Heart right ventricle (tissue), 16 donors: ENCODE measurements at places on chromosomes 5 and 9. TPM values are rescaled to one million over a fixed set of nuclear protein-coding genes. Genes with fewer than 3 reads are reported as not detected.

PLK2 gene
- total RNA-seq, result 89.5 TPM

SEMA6A gene
- total RNA-seq, result 9.5 TPM

- DNase-seq, result no peak
- H3K27me3 ChIP-seq, result no peaks in the 10 kb centered on the region
Measured at GRCh38 chr5:178235588-178235974, 3.0 kb upstream of the PHYKPL start.

GRCh38 chr9:133171161-133171961 is 7.6 kb upstream of the GBGT1 start:
- no peak overlapping the region for H3K27ac ChIP-seq
- H3K4me1 ChIP-seq, result no peaks in the 10 kb centered on the region

DNA sequence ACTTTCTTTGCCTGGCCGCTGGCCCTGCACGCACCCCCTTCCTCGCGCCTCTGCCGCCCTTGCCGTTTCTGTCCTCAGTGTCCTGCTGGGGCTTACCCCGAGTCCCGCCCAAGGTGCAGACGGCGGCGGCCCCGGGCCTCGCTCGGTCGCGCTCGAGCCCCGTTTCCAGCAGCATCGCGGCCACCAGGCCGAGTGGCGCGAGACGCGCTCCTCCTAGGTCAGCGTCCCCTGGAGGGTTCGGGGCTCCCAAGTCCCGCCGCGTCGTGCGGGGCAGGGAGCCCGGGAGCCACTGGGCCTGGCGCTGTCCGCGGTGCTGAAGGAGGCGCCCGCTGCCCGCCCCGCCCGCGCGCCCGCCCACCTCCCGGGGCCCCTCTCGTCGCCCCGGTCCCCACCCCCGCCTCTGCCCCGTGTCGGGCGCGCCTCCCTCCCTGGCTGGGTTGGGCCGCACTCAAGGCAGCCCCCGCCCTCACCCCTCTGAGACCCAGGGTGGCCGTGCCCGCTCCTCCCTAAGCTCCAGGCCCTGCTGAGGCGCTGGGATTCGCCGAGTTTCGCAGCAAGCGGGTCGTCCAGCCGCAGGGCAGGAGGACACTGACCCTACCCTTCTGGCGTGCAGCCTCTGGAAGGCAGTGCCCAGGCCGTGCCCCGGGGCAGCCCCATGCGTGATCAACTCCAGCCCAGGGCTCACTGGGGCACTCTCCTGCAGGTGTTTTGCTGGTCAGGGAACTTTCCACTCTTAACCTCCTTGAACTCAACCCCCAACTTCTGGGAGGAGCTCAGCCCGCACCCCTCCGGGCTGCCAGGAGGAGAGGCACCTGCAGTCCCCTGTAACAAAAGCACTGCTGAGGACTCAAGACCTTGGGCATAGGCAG is at the start of gene LHX3:
TSS of gene LHX3 (minus strand) at position 291 of the 869 bp plus-strand sequence. CDS start at position 175, 116 bp downstream.
- peaks cover 57% of the 10 kb centered on the region for H3K27me3 ChIP-seq
- H3K4me1 ChIP-seq, result no peaks in the 10 kb centered on the region
- H3K36me3 ChIP-seq, result no peaks in the 10 kb centered on the region
- no peak within 1 kb of the TSS for H3K4me3 ChIP-seq
- DNase-seq, result no peak

GRCh38 chr5:80884929-80885328 is 75.2 kb upstream of the RASGRF2 start:
- H3K36me3 ChIP-seq, result peaks cover 5% of the 10 kb centered on the region
- H3K27me3 ChIP-seq, result no peaks in the 10 kb centered on the region
- no peak overlapping the region for H3K4me3 ChIP-seq
- H3K27ac ChIP-seq, result no peak overlapping the region
- H3K4me1 ChIP-seq, result no peaks in the 10 kb centered on the region
